Stimulated activated CD4-positive, alpha-beta T cell treated with anti-CD3 and anti-CD28 coated beads, Interleukin-2, amount 100 ng/mL, for 24 hours (primary cell): ENCODE measurements at places on chromosomes 4 and X.

GRCh38 chr4:178917756-178918155 lies 1475.5 kb upstream of the AGA start:
- DNase-seq = no peak

DNA sequence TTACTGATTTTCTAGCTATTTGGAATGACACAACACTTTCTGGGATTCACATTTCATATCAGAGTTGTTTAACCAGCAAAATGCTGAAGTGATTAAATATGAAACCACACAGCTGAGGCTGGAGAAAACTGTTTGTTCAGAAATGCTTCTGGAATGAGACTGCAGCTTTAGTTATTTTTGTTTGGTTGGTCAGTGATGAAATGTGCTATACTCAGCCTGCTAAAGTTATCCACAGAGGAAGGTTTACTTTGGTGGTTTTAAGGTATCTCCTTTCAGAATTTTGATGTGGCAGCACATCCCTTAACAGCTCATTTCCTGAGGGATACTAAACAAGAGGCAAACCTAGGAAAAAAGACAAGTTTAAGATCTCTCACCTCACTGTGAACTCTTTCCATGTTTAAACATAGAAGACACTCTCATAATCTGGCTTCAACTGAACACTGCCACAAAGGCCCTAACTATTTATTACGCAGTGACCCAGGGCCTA lies 106.6 kb upstream of the PDE5A start:
- no peak for DNase-seq

- DNase-seq = no peak
Observed at GRCh38 chr4:184368290-184368689, 106.1 kb downstream of the IRF2 start.

- DNase-seq = no peak
Observed at GRCh38 chrX:41781500-41781899, 57.5 kb downstream of the GPR82 start.

DNA sequence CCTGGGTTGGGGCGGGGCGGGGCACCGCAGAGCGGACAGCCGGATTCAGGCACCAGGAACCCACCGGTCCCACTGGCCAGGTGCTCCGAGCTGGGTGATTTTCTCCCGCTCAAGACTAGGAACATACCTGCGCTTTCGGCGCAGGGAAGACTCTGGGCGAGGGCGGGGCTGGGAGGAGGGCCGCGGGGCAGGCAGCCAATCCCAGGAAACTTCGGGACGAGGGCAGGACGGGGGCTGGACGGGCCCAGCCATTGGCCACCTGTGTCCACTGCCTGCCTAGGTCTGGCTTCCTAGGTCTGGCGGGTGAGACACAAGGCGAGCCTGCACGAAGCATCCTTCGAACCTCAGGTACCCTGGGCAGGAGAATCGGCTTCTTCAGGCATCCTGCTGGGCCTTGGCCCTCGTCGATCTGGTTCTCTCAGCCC lies 274 bp upstream of the ERVMER34-1 start:
- no peak for DNase-seq

GRCh38 chr4:930028-930551 lies 2.0 kb downstream of the GAK start:
- DNase-seq = no peak

DNA sequence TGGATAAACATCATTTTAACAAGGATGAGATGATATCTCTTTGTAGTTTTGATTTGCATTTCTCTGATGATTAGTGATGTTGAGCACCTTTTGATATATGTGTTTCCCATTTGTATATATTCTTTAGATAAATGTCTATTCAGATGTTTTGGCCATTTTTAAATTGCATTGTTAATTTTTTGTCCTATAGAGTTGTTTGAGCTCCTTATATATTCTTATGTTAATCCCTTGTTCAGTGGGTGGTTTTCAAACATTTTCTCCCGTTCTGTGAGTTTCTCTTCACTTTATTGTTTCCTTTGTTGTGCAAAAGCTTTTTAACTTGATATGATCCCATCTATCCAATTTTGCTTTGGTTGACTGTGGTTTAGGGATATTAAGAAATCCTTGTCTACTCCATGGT lies 606.0 kb downstream of the CCSER1 start:
- DNase-seq = no peak

GRCh38 chr4:44583393-44583792 lies 68.0 kb downstream of the YIPF7 start:
- no peak for DNase-seq

DNA sequence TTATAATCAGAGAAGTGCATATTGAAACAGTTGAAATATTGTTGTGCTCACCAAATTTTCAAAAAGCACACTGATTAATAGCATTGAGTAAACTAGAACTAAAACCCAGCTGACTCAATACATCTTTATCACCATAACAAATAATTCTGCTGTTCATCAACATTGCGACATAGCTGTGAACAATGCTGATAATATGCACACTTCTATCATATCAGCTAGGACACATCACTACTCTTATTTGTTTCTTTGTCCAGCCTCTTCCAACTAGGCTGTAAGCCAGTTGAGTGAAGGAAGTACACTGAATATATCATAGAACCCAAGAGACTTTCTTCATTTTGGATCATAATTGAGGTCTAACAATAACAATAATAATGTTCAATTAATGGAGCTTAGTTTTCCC lies 349.7 kb downstream of the IQCM start:
- no peak for DNase-seq

DNA sequence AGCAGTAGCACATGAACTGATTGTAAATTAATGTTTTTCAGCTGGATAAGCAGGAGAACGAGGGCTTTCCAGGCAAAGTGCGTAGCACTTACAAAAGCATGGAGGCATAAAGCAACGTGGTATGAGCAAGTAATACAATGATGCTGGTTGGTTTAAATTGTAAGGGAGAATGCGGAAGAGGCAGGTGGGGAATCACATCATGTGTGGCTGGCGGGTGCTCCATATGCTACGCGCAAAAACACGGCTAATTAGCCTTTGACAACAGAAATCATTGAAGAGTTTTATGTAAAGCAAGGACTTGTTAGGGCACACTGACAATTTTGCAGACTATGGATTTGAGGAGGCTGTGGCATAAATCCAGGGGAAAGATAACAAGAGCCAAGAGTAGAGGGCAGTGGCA lies 14.6 kb downstream of the SYTL4 start:
- DNase-seq = no peak

- no peak for DNase-seq
Observed at GRCh38 chr4:176036585-176037205, 28.9 kb upstream of the WDR17 start.

GRCh38 chr4:89164400-89164799 lies 53.1 kb downstream of the TIGD2 start:
- DNase-seq = no peak

DNA sequence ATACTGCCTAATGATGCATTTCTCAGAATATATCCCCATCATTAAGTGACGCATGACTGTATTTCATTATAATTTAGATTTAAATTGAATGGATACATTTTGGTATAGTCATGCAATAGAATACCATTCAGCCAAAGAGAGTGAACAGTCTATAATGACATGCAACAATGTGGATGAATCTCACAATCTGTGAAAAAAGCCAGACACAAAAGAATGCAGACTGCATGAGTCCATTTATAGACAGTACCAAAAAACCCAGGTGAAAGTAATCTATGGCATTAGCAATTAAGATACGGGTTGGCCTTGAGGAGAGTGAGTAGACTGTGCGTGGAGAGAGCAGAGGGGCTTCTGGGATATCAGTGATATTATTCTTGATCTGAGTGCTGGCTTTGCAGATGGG lies 239.7 kb upstream of the PGRMC2 start:
- no peak for DNase-seq

DNA sequence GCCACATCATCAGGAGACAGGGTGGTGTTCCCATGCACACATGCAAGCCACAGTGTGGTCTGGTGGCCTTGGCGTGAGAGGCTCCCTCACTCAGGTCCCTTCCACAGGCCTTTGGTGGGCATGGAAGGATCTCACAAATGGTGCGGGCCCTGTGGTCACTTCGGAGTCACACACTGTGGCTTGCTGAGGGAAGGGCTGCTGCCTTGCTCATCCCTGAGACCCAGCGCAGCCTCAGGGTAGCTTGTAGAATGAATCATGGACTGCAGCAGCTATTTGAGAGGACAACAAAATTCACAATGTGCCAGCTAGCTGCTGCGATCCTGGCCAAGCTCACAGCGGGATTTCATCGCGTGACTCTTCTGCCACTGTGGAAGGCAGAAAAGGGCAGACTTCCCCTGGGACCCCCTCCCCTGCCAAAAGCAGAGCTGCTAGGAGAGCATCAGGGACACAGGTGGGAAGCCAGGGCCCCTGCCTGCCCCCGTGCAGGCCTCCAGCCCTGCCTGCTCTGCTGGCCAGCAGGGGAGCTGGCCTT lies 106.4 kb downstream of the ABLIM2 start:
- no peak for DNase-seq

- no peak for DNase-seq
Observed at GRCh38 chrX:112968351-112969133, 127.9 kb upstream of the AMOT start.

GRCh38 chrX:19742826-19743225 lies 144.6 kb downstream of the SH3KBP1 start:
- no peak for DNase-seq

DNA sequence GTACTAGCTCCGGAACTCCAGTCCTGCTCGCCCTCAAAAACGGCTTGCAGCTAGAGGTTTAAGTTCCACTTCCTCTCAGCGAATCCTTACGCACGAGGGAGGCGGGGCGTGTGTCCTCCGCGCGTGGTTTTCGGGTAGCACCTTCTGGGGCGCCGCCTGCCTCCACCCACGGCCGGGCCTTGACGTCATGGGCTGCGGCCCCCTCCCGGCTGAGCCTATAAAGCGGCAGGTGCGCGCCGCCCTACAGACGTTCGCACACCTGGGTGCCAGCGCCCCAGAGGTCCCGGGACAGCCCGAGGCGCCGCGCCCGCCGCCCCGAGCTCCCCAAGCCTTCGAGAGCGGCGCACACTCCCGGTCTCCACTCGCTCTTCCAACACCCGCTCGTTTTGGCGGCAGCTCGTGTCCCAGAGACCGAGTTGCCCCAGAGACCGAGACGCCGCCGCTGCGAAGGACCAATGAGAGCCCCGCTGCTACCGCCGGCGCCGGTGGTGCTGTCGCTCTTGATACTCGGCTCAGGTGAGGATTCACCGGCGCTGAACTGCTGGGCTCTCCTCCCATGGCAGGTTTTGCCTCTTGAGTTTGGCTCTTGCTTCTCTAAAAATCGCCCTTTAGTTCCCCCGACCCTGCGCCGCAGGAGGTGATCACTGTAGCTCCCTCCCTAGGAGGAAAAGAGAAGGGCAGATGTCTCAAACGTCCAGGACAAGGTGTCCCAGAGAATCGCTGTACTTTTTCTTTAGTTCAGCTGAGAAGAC lies at the start of gene AREG:
Gene AREG (plus strand): TSS at position 246 of the 752 bp plus-strand sequence. CDS start 210 bp downstream, at position 456.
- peak; percentile 87 for DNase-seq

DNA sequence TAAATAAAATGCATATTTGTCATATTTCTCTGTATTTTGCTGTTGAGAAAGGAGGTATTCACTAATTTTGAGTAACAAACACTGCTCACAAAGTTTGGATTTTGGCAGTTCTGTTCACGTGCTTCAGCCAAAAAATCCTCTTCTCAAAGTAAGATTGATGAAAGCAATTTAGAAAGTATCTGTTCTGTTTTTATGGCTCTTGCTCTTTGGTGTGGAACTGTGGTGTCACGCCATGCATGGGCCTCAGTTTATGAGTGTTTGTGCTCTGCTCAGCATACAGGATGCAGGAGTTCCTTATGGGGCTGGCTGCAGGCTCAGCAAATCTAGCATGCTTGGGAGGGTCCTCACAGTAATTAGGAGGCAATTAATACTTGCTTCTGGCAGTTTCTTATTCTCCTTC lies 3.3 kb downstream of the HTT start:
- DNase-seq = peak; percentile 22

DNA sequence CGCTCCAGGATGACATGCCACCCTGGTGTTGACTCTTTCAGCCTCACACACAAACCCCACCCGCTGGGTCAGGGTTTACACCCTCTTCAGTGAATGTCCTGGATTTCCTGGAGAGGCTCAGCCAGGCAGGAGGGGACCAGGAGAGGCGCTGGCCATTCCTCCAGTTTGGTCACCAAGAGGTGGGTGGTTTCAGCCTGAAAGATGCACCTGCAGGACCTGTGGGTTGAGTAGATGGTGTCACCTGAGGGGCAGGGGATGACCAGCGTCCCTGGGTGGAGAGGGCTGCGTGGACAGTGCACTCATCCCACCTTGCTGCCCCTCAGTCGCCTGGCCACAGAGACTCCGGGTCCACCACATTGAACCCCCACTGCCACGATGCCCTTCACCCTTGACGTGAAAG lies 179.7 kb downstream of the ASMT start:
- no peak for DNase-seq

GRCh38 chrX:98523026-98523425 lies 1639.3 kb downstream of the RPA4 start:
- DNase-seq = no peak

- DNase-seq = no peak
Observed at GRCh38 chrX:78377186-78377585, 49.8 kb upstream of the CYSLTR1 start.

GRCh38 chrX:5051831-5052491 lies 1176.7 kb downstream of the NLGN4X start:
- no peak for DNase-seq

DNA sequence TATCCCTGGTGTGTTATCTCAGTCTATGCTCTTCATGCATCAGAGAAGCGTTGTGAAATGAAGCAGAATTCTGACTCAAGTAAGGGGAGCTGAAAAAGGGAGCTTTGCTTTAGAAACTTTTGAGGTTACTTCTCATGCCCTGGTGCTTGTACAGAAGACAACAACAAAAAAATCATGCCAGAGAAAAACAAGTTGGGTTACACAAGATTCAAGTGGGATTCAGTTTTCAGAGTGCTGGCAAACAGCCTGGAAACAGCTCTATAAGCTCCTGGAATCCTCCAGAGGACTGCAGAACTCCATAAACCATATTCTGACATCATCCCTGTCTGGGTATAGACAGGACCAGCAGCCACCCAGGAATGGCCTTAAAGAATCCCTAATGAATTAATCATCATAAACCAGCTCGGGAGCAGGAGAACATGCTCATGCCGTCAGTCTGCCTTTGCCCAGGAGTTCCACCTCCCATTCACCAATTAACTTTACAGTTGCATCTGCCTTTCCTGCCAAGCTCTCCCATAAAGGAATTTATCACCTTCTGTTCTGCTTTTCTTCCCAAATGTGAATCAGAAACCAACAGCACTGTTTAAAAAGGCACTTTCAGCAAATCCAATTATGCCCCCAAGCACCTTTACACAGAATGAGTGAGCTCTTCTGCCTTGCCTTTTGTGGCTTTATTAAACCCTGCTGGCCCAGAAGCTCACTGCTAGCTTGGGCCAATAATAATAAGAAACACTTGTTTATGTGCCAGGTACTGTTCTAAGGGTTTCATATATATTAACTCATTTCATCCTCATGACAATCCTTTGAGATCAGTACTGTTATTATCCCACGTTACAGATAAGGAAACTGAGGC lies 54.5 kb upstream of the FBXW7 start:
- DNase-seq = no peak

DNA sequence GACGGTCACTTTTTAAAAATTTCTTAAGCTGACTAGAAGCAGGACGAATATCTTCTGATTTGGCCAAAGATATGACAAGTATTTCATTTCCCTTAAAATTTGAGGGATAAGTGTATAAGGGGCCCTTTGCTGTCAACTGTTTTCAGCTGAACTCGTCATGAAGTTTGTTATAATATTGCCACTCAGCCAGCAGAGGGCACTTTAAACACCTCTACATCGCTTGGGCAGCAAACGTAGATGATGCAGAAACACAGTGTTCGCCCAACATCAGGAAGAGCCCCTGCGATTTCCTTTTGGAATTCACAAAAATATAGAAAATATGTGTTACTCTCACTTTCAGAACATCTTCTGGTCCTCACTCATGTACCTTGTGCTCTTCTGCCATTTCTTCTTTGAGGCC lies 435.7 kb upstream of the FMR1 start:
- no peak for DNase-seq

GRCh38 chr4:96913441-96914080 lies 1073.7 kb downstream of the PDHA2 start:
- DNase-seq = no peak

- peak; percentile 57 for DNase-seq
Observed at GRCh38 chr4:128782076-128782715, 27.3 kb upstream of the JADE1 start.
